Cerebellar cortex (tissue), 1 donor: ENCODE measurements at places on chromosomes 1 and 21.

DNA sequence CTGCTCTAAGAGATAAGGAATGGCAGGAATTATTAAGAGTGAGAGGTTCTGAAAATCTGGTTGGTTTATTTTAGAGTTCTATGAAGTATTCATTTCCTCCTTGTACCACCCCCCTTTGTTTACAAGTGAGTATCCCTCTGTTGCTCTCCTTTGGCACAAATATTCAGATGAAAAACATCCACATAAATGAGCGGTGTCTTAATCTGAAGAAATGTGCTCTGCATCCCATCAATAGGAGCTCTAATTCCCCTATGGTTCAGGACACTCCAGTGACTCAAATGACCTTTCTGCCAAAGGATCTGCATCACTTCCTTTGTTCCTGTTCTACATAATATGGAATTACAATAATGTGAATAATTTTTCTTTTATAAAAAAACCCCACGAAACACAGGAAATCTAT is 16.6 kb downstream of the DDAH1 start:
- no peak for DNase-seq

GRCh38 chr1:7671676-7672075 is 99.4 kb upstream of the VAMP3 start:
- DNase-seq: no peak

DNA sequence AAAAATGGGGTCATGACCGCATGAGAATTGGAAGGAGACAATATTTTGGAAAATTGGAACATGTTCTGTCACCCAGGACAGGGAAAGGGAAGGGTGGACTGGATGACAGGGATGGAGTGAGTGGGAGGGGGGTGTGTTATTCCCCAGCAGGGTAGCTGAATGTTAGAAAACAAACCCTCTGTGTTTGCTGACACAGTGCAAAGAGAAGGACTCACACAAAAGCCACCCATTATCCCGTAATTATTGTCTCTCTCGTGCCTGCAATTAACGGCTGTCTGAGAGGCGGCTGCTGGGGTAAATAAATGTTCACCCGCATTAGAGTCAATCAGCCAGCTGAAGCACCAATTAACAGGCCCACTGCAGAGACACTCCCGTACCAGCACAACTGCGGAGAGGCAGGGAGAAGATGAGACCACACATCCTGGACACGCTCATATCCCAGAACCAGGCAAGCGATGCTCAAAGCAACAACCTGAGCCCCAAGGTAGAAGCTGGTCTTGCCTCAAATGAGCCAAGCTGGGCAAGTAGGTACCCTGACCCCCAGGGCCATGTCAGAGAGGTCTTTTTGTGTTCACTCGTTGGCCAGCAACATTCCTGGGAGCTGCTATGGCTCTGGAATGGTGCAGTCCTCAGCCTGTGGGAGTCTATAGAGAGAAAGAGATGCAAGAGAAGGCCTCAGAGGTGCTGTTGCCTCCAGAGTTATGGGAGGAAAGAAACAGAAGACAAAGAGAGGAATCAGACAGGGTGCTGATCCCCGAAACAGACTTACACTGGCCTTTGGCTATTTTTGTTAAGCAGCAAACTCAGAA is 19.4 kb downstream of the PLEKHA6 start:
- no peak for DNase-seq

GRCh38 chr1:108828074-108828961 is 28.6 kb downstream of the AKNAD1 start:
- DNase-seq: peak; percentile 88

DNA sequence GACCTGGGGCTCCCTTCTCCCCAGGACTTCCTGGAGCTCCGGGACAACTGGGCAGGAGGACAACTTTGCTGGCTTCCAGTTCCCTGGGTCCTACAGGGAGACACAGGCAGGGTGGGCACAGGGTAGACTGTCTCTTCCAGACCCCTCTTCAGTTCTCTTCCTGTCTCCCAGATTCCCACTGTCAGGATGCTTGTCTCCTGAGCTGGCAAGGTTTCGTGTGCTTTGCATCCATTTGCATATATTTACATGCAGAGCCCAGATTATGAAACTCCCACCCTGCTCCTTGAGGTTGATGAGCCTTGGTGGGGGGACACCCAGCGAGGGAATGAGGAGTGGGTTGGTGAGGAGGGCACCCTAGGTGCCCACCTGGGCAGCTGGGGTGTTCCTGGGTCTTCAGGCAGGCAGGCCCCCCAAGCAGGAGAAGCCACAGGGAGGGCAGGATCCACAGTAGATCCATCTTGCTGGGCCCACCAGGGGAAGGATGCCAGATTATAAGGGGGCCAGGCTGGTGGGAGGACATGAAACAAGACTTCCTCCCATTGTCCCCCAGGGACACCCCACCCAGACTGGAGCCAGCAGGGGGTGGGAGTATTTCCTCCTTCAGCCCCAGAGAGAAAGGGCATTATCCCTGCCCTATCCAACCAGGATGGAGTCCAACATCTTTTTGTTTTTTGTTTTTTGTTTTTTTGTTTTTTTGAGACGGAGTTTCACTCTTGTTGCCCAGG is at the start of gene FCN3:
Gene FCN3, minus strand, starts transcription at position 463 of the 725 bp plus-strand sequence. Its CDS starts 6 bp downstream, at position 457.
- no peak for DNase-seq

GRCh38 chr1:84896279-84896678 is 3.3 kb upstream of the LPAR3 start:
- DNase-seq: no peak

GRCh38 chr1:4062992-4063391 is 162.9 kb upstream of the C1orf174 start:
- DNase-seq: no peak

GRCh38 chr1:42955311-42956063 is 3.2 kb downstream of the SLC2A1 start:
- DNase-seq: no peak

DNA sequence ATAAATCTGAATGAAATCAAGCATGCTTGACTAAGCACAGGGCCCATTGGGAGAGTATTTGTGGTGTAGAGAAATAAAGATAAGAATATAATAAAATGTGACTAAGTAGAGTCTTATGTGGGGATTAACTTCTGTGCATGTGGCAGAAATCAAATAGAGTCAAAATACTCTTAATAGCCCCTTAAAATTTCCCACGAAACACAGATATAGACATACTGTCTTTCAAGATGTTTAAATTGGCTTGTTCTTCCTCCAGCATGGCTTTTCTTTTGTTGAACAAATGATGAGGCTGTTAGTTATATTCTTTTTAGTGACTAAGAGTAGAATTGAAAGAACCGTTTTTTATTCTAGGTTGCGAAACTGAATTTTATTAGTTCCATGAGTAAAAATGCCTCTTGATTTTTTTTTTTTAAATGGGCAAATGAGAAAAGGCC is 112.3 kb downstream of the RPS6KC1 start:
- no peak for DNase-seq

- no peak for DNase-seq
These were observed 62.2 kb upstream of the ATP1B1 start for GRCh38 chr1:169044296-169044695.

DNA sequence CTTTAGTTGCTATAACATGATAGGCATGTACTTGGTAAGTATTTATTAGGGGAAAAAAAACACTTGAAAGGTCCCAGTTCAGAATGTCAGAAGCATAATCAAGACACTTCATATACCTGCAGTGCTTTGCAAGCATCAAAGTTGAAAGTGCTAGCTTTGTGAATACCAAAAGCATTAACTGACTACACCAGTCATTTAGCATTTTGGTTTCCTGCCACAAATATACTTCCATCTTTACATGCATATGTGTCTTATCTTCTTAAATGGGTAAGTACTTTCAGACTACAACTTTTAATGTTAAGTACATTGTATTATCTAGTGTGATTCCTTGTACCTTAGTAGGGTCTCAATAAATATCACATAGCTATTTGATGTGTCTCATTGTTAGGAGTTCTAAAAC is 43.7 kb downstream of the AKT3 start:
- DNase-seq: no peak

- DNase-seq: no peak
These were observed 4.8 kb downstream of the RSPO1 start for GRCh38 chr1:37629726-37630425.

- no peak for DNase-seq
These were observed 33.0 kb downstream of the SLX9 start for GRCh38 chr21:44972821-44973220.
